ENCODE measurements at places on chromosomes 3 and 15. TPM values are rescaled to one million over a fixed set of nuclear protein-coding genes. Genes with fewer than 3 reads are reported as not detected.

GOLGA8Q gene
- total RNA-seq, result not detected

SCN11A gene
- total RNA-seq, result not detected

HYKK gene
- total RNA-seq, result 3.0 TPM

BDH1 gene
- total RNA-seq, result 6.9 TPM

NPAP1 gene
- 0.03 TPM for total RNA-seq

MOBP gene
- not detected for total RNA-seq

- no peak for DNase-seq
These were observed 22.6 kb downstream of the SFMBT1 start for GRCh38 chr3:53023072-53023823.

- DNase-seq, result no peak
These were observed 435.6 kb downstream of the MECOM start for GRCh38 chr3:169227911-169228310.

GRCh38 chr15:50055750-50056157 is 63.3 kb downstream of the ATP8B4 start:
- no peak for DNase-seq

DNA sequence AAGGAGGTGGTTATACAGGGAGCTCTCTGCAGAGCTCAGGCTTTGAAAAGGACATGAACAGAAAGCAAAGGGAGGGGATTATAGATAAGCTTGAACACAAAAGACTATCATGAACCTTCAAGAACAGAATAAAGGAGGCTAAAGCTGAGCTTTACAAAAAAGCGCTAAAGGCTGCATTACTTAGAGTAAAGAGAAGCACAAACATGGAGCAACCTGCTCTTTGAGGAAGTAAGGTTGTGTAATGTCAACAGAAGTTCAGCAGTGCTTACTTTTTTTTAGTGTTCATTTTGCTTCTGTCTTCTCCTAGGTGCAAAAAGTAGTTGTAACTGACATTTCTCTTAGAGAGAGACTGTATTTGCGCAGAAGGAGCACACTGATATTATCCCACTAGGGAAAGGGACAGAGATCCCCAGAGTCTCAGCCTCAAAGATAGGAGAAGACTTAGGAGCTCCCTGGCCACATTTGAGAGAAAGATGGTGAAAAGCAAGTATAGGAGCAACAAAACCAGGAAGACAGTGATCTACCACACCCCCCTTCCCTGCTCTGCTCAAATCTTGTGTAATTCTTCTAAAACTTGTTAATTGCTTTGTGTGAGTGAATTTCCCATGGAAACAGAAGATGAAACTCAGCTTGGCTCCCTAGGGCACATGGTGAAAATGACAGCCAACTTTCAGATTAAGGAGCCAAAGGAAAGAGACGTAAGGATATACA is 54.7 kb downstream of the QTRT2 start:
- DNase-seq, result no peak

- peak; percentile 88 for DNase-seq
These were observed 25.1 kb downstream of the SNX33 start for GRCh38 chr15:75672646-75673425.

DNA sequence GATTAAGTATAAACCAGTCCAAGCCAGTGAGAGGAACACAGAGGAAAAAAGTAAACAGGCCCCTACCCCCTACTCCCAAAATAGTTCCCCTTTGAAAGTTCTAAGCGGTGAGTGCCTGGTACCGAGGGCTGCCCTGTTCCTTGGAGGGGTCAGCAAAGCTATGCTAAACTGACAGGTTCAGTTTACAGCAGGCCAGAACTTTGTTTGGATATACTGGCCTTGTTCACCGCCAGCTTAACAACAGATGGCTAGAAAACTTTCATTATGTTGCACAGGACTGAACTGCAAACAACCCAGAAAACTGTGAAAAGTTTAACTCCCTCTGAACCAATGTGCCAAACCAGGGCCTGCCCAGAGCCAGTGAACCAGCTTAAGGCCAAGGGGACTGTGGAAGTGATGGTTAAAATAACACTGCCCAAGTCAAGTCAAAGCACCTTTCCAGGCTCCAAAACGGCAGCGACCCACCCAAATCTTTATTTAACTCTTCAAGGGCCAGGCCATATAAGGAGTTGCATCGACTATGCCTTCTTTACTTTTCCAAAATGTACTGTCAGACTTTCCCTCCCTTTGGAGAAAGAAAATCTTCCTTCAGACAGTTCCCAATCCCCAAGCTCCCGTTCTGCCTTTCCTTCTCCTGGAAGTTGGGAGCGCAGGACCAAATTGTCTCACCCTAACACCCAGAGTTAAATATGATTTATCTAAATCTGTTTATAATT is 448.0 kb downstream of the FOXP1 start:
- no peak for DNase-seq

- DNase-seq, result peak; percentile 16
These were observed 15.1 kb downstream of the LINGO1 start for GRCh38 chr15:77617476-77618230.

GRCh38 chr15:40421246-40422157 is 15.9 kb downstream of the IVD start:
- peak; percentile 76 for DNase-seq

DNA sequence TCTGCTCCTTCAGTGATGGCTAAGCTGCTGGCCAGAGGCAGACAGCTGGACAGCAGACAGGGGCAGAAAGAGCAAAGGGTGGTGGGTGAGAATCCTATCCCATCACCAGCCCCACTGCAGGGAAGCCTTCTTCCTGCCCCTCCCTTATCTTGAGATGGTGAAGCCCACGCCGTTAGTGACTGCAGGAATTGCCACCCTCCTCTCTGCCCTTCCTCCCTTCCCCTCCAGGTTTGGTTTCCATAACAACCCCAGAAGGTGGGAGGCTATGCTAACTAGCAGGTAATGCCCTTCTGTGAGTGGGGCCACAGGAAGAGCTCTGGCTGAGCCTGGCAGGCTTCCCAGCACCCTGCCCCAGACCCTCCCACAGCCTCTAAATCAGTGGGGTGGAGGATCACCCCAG is 32.8 kb downstream of the SCN5A start:
- no peak for DNase-seq

DNA sequence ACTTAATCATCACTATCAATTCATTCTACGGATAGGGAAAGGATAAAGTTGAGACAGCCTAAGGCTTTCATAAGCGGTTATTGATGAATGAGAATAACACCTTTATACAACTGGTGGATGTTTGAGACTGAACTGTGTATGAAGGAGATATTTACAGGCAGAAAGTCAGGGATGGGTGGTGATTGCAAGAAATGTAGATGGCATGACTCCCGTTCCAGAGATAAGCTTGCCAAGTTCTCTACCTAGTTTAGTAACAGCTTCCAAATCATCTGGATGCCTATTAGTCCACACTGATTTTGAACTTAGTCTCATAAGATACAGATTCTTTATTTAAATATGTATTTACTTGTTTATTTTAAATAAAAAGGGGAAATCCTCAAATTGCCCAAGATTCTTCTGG is 358.8 kb downstream of the GAP43 start:
- no peak for DNase-seq
